ENCODE measurements at places on chromosomes 7 and 10.

- H3K27me3 ChIP-seq: no peaks in the 10 kb centered on the region
- no peak overlapping the region for H3K4me3 ChIP-seq
- H3K27ac ChIP-seq: peak overlapping the region; percentile 14
- H3K36me3 ChIP-seq: no peaks in the 10 kb centered on the region
- no peak for DNase-seq
Observed at GRCh38 chr7:137978464-137979237, 23.2 kb downstream of the CREB3L2 start.

DNA sequence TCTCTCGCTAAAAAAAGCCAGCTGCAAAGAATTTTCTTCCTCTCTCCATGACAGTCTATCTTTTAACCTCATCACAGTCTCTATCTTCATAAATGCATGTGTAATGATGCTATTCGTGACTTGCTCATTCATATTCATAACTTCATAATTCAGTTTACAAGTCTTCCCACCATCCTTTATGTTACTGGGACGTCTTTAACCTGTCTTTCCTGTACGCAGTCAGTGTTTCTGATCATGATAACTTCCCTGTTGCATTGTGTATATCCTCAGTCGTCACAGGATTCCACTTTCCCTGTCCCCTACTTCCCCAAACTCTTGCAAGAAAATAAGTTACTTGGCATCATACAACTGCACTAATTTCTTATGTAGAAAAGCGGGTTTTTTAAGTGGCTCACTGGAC is 165.6 kb upstream of the ASAH2 start:
- H3K4me3 ChIP-seq: peak overlapping the region; percentile 89
- DNase-seq: no peak
- H3K27ac ChIP-seq: no peak overlapping the region
- no peaks in the 10 kb centered on the region for H3K27me3 ChIP-seq
- H3K36me3 ChIP-seq: no peaks in the 10 kb centered on the region

DNA sequence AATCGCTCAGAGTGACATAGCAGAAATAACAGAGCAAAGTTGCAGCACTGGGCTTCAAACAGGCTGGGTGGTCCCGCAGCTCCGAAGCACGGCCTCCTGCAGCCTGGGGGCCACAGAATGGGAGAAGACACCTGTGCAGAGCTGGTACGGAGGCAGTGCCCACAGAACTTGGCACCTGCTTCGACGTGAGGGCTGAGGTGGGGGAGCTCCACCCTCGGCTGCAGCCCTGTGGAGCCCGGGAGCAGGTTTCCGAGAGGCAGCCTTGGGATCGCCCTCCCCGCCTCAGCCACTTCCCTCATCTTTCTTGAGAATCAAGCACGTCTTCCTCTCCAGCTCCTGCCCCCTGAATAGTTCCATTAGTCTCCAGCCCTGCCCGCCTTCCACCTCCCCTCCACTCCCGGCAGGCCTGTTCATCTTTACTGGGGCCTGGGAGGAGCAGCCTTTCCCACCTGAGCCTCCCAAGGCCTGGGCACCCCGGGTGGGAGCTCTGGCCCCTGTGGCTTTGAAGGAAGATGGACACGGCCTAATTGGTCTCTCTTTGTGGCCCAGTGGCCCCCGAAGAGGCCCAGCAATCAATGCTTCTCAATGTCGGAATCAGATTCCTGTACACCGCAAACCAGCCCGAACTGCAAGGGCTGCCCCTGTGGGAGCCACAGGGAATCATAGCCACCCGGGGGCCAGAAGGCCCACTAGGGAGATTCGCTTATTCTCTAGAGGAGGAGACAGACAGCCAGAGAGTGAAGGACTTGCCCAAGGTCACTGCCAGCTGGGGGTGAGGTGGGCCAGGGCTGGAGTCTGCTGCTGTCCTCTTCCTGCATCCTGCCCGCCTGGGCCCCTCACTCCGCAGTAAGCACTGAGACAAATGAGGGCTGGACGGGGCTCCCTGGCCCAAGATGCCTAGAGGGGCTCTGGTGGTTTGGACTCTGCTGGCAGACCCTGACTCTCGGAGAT is 17.0 kb upstream of the PCBD1 start:
- no peak overlapping the region for H3K4me3 ChIP-seq
- H3K36me3 ChIP-seq: peaks cover 7% of the 10 kb centered on the region
- H3K4me1 ChIP-seq: no peaks in the 10 kb centered on the region
- DNase-seq: no peak
- H3K27me3 ChIP-seq: no peaks in the 10 kb centered on the region
- H3K27ac ChIP-seq: no peak overlapping the region

- no peak for DNase-seq
- H3K36me3 ChIP-seq: peaks cover 6% of the 10 kb centered on the region
- no peaks in the 10 kb centered on the region for H3K27me3 ChIP-seq
- no peak overlapping the region for H3K4me3 ChIP-seq
- peak overlapping the region; percentile 82 for H3K27ac ChIP-seq
Observed at GRCh38 chr10:77909021-77909748, 17.4 kb downstream of the DLG5 start.

DNA sequence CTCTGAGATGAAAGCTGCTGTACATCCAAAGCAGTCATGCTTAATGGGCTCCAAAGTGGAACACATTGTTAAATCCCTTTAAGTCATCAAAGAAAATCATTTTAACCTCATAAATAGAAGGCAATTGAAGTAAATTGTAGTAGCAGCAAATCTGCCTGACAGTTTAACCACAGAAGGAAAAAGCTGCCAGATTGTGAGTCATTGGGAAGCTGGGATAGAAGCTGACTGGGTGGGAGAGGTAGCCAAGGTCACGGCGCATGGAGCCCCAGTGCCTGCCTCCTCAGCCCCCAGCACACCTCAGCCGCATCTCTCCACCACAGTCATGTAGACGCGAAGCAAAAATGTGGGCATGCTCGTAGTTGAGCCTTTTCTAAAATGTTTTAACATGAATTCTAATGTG is 44.0 kb downstream of the TARP start:
- DNase-seq: no peak
- H3K4me3 ChIP-seq: peak overlapping the region; percentile 64
- peaks cover 57% of the 10 kb centered on the region for H3K36me3 ChIP-seq
- H3K27me3 ChIP-seq: no peaks in the 10 kb centered on the region

Measured in effector memory CD8-positive, alpha-beta T cell (primary cell).